ENCODE measurements at places on chromosomes 4 and X. TPM values are rescaled to one million over a fixed set of nuclear protein-coding genes. Genes with fewer than 3 reads are reported as not detected.

The SLC9A7 gene
- 119 TPM for total RNA-seq

The SORBS2 gene
- total RNA-seq = 18.1 TPM

The TMEM154 gene
- total RNA-seq = 0.33 TPM

The SRP72 gene
- 66.4 TPM for total RNA-seq

The HPGD gene
- 0.20 TPM for total RNA-seq

The NPY2R gene
- total RNA-seq = 27.4 TPM

The MAGEA2 gene
- not detected for total RNA-seq

The RHOXF2 gene
- not detected for total RNA-seq

The MEPE gene
- not detected for total RNA-seq
